Activated T-cell treated with anti-CD3 and anti-CD28 coated beads for 1 hour (primary cell): ENCODE measurements at places on chromosomes 13 and 19.

DNA sequence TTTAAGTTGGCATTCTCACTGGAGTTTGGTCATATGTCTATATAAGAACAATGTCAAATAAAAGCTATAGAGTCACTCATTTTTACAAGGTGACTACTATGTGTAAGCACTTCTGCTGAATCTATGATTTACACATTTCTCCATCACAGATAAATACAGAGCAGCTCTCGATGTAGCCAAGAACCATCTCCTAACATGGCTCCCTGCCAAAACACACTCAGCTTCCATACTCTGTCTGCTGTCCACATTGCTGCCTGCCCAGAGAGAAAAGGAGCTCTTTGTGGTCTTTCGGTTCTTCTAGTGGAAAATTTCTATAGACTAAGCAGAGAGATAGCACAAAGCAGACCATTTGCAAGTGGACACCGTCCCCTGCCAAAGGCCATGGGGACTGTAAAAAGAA is 190.9 kb upstream of the KLF12 start:
- DNase-seq: no peak

GRCh38 chr13:79671420-79671819 is 190.5 kb downstream of the NDFIP2 start:
- DNase-seq: no peak

GRCh38 chr13:82833923-82834322 is 1048.4 kb downstream of the SLITRK1 start:
- no peak for DNase-seq

DNA sequence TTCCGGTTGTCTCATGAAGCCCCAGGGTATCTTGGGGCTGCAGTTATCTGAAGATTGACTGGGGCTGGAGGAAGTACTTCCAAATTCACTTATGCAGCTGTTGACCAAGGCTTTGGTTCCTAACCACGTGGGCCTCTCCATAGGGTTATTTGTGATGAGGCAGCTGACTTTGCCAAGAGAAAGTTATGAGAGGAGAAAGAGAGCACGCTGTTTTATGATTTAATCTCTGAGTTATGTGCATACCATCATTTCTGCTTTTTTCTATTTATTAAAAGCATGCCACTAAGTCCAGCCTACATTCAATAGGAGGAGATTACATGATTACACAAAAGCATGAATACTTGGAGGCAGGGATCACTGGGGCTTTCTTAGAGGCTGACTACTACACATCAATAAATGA is 215.5 kb downstream of the NHLRC3 start:
- DNase-seq: no peak

DNA sequence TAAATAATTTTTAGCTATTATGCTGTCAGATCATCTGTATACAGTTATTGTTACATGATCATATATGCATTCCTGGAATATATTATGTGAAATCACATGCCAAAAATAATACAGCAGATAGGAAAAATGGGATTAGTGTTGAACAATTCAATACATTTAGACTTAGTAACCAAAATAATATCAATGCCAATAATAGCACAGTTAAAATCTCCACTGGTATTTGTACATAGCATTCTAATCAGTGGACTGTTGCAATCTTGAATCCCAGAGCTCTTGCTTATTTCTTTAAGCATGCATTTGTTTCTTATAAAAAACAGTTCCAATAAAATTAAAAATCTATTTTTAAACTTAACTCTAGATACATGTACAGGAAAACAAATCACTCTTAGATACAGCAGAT is 2772.2 kb downstream of the PCDH9 start:
- no peak for DNase-seq
